ENCODE measurements at places on chromosomes 3 and 15. TPM values are rescaled to one million over a fixed set of nuclear protein-coding genes. Genes with fewer than 3 reads are reported as not detected.

NAALADL2 gene
- 0.70 TPM for total RNA-seq

GRCh38 chr3:13879946-13880810, at the start of gene WNT7A:
TSS of gene WNT7A (minus strand) at chr3:13880071. CDS start at chr3:13879816, 255 bp downstream.
- H3K27ac ChIP-seq: no peak within 1 kb of the TSS
- H3K36me3 ChIP-seq: no peaks in the 10 kb centered on the region
- H3K27me3 ChIP-seq: peaks cover 51% of the 10 kb centered on the region
- H3K4me3 ChIP-seq: peak within 1 kb of the TSS; percentile 59
- peak; percentile 61 for DNase-seq

TF gene
- total RNA-seq: 0.78 TPM

TRIM42 gene
- not detected for total RNA-seq

CLRN1 gene
- total RNA-seq: not detected

LYZL4 gene
- not detected for total RNA-seq

- peaks cover 6% of the 10 kb centered on the region for H3K27me3 ChIP-seq
- H3K4me1 ChIP-seq: no peaks in the 10 kb centered on the region
- H3K4me3 ChIP-seq: no peak overlapping the region
- H3K36me3 ChIP-seq: no peaks in the 10 kb centered on the region
- no peak for DNase-seq
These were observed 50.3 kb upstream of the SLC6A6 start for GRCh38 chr3:14352002-14352627.

DNA sequence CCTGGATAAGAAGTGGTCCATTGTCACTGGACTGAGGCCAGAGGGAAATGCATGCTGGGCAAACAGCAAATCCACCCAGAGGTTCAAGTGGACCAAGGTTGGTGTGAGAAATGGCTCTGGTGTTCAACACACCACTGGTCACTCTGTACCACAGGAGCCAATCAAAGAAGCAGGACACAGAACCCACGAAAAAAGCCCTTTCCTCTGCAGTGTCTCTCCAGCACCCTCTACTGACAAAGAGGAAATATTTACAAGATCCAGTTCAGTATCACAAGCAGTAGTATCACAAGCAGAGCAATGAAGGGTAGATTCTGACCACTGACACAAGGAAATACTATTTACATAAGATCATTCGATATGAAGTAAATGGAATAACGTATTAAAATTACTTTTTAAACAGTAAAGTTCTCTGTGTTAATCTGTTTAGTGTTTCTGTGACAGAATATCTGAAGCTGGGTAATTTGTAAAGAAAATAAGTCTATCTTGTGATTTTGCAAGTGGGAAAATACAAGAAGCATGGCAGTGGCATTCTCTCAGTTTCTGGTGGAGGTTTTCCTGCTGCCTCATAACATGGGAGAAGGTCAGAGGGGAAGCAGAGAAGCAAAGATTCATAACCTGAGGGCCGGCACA, 390.7 kb downstream of the EFHB start:
- H3K36me3 ChIP-seq: no peaks in the 10 kb centered on the region
- H3K4me3 ChIP-seq: no peak overlapping the region
- H3K27me3 ChIP-seq: no peaks in the 10 kb centered on the region
- no peak overlapping the region for H3K27ac ChIP-seq
- DNase-seq: no peak
- no peaks in the 10 kb centered on the region for H3K4me1 ChIP-seq

CISH gene
- 146 TPM for total RNA-seq

DGKG gene
- 7.5 TPM for total RNA-seq

GPR160 gene
- total RNA-seq: 12.4 TPM

PATL2 gene
- 13.0 TPM for total RNA-seq
